Activated CD8-positive, alpha-beta T cell treated with anti-CD3 and anti-CD28 coated beads, Interleukin-2, amount 10 ng/mL, durations not matched to agents 7 days and 5 days (primary cell): ENCODE measurements at places on chromosomes 7 and 10.

GRCh38 chr10:33129996-33130386 lies 172.0 kb upstream of the ITGB1 start:
- DNase-seq = no peak

DNA sequence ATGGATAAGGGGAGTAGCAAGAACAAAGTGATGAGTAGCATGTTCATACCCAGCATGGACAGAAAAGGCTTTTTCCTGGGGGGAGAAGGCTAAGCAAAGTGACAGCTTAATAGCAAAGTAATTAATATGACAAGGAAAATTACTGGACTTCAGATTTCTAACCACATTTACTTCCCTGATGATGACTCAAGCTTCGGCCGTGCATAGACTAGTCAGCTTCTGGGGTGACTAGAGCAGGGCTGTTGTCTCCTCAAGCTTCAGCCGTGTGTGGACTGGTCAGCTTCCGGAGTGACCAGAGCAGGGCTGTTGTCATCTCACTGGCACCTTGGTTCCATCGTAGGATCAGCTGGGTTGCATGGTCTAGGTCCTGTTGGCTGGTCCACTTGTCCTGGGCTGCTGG lies 2.1 kb upstream of the ZNF117 start:
- no peak for DNase-seq

DNA sequence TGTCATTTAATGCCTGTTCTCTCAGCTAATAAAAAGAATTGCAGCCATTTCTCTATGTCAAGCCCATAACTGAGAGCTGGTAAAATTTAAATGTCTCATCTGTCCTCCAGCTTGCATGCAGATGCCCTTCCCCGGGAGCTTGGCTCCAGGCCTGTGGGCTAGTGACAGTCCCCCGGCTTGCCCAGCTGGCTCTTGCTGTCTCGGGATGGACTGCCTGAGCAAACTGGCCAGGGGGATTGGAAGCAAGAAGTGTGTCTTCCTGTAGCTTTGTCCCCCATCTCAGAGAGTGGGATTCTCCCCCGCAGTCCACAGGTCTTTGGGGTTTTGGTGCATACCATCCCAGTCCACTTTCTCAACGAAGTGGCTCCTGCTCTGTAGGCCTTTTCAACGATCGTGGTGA lies 53.9 kb upstream of the HMX3 start:
- DNase-seq = no peak

- DNase-seq = no peak
Observed at GRCh38 chr7:84548366-84549365, 354.1 kb upstream of the SEMA3A start.

DNA sequence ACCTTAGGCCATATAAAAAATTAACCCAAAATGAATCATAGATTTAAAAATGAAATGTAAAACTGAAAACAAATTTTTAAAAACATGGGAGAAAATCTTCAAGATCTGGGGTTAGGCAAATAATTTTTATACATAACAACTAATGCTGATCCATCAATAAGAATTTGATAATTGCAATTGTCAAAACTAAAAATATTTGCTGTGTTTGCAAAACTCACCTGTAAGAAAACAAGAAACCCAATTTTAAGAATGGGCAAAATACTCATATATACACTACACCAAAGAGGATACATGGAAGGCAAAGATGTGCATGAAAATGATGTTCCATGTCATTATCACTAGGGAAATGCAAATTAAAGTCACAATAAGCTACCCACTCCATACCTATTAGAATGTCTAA lies 194.8 kb upstream of the NRP1 start:
- no peak for DNase-seq

DNA sequence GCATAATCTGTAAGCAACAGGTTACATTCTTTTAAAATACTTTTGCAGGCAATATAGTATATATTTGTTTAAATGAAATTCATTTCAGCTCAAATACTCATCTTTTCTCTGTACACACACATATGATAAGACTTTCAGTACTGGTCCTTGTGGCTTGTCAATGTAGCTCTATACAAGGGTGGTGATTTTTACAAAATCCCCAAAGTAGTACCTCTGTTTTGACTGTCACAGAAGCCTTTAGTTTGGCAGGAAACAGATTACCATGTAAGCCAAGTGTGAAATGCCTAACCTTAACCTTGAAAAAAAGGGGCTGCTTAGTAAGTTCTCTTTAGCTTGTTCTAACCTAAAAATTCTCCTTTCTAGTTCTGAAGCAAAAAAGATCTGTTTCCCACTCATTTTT lies 87.9 kb downstream of the KCND2 start:
- no peak for DNase-seq

DNA sequence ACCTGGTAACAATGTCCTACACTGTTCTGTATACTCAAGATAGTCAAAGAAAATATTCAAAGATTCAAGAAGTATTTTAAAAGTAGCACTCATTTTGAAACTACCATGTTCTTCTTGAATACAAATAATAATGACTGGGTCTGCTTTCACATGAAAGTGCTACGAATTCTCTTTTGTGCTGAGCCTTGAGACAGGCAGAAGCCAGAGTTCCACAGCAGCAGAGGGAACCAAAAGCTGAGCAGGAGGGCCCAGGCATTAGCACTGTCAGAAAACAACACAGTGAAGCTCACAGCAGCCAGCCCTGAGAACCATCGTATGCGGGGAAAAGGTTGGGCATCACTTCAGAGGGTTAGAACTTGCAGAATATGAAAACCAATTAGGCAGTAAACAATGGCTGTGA lies 38.9 kb downstream of the ANKMY2 start:
- no peak for DNase-seq
